ENCODE measurements at places on chromosomes 16 and 17. TPM values are rescaled to one million over a fixed set of nuclear protein-coding genes. Genes with fewer than 3 reads are reported as not detected.

Gene CCL17
- total RNA-seq, result not detected

Gene GDE1
- 67.5 TPM for total RNA-seq

Gene RHBDF1
- 26.4 TPM for total RNA-seq

Gene VPS25
- 113 TPM for total RNA-seq

Gene TP53TG3F
- total RNA-seq, result 0.06 TPM

Gene HOXB9
- total RNA-seq, result 7.5 TPM

Gene TBX6
- 0.29 TPM for total RNA-seq

Gene FTSJ3
- total RNA-seq, result 53.8 TPM

Gene ABCA10
- 0.06 TPM for total RNA-seq

Gene GRAP
- 0.47 TPM for total RNA-seq

Gene KRT40
- total RNA-seq, result not detected

Gene OR4D2
- not detected for total RNA-seq

Gene USP43
- 3.5 TPM for total RNA-seq

Measured in A549 treated with dexamethasone at 1 μM for 4 hours (cell line).